Uterus (tissue), 4 donors: ENCODE measurements at places on chromosomes 12 and 14.

DNA sequence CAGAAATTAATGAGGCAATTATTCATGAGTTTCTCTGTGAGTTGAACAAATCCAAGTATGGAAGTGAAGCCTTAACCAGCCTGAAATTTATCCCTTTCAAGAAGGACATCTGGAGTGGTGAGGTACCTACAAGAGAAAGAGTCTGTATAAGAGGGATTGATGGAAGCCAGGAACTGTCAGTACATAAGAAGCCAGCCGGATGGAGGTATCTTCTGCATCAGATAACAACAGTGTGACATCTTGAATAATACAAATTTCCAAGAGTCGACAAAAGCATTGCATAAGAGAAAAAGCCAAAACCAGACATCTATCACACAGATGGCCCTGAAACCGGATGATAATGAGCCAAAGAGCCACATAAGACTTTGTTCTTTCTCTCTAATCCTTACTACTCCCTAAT, 781.2 kb downstream of the FLRT2 start:
- no peak for DNase-seq

DNA sequence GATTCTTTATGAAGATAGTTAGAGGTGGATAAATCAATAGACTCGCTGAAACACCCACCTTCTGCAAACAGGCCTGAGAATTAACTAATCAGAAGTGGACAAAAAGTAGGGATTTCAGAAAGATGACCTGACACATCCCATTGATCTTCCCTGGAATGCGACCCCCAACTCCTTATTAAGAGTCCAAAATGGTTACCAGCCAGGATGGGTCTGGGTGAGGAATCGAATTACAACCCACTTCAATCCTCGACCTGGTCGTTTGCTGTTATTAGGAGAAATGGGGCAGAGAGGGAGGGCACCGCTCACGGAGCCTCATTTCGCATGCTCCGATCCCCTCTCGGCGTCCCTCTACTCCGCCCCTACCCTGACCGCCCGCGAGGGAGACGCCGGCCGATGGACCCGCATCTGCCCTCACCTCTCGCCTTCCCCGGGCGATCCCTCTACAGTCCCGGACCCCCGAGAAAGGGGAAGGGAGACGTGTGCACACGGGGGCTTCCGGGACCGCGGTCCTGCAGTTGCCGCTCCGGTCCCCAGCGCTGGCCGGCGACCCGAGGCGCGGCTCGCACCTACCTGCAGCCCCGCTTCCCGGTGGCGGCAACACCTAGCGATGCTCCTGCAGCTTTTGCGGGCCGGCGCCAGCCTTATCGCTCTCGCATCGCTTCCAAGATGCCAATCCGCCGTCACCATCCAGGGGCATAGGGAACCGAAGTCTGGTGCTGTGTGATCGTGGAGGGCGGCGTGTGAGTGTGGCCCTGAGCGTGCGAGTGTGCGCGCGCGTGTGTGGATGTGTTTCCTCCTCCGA, 69.3 kb upstream of the USP15 start:
- DNase-seq = no peak

DNA sequence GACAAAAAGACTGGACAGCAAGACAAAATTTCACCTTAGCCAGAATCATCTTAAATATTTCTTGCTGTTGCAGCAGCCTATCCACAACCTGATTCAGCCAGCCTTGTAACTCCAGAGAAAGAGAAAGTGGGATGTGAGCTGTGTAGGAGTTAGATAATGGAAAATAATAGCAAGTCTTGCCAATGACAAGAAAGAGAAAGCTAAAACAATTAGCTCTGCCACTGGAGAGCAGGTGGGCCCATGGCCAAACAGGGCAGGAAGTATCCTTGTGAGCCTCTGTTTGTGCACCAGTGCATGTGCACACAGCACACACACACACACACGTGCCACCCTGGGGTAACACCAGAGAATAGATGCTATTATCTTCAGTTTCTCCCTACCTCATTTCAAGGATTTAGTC, 106.0 kb upstream of the CCDC196 start:
- no peak for DNase-seq

GRCh38 chr14:34465069-34465859, 3.2 kb upstream of the SPTSSA start:
- no peak for DNase-seq

DNA sequence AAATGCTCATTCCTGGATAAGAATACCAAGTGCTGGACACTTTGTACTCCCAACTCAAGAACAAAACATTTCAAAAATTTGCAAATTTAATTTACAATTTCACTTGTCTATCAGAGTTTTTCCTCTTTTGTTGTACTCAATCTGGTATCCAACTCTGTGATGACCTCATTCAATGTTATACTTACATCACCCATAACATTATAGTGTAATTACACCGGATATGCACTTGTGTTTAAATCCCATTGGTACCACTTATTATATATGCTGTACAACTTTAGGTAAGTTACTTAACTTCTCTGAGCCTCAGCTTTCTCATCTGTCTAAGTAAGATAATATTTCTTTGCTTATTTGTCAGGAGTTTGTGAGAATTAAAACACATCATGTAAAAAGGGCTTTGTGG, 76.6 kb upstream of the KCNJ8 start:
- DNase-seq = no peak
